ENCODE measurements at places on chromosomes 5 and 9. TPM values are rescaled to one million over a fixed set of nuclear protein-coding genes. Genes with fewer than 3 reads are reported as not detected.

KIF24 gene
- total RNA-seq, result 2.5 TPM

CAMK4 gene
- 2.2 TPM for total RNA-seq

ANKRD18B gene
- 3.9 TPM for total RNA-seq

RGS7BP gene
- total RNA-seq, result 7.3 TPM

BTNL8 gene
- not detected for total RNA-seq

PCDHGB2 gene
- total RNA-seq, result 1.3 TPM

EIF4E1B gene
- total RNA-seq, result not detected

DDX4 gene
- not detected for total RNA-seq

BAAT gene
- not detected for total RNA-seq

PHF2 gene
- total RNA-seq, result 14.9 TPM
